PC-3 (cell line): ENCODE measurements at places on chromosomes 1 and 21. TPM values are rescaled to one million over a fixed set of nuclear protein-coding genes. Genes with fewer than 3 reads are reported as not detected.

GRCh38 chr1:223652436-223652941, 13.0 kb downstream of the CAPN8 start:
- peak; percentile 89 for DNase-seq
- H3K4me3 ChIP-seq, result no peak overlapping the region
- no peaks in the 10 kb centered on the region for H3K27me3 ChIP-seq
- peaks cover 46% of the 10 kb centered on the region for H3K4me1 ChIP-seq

The BMP8A gene
- 0.11 TPM in 1 of 2 replicates, not detected in the other for total RNA-seq

DNA sequence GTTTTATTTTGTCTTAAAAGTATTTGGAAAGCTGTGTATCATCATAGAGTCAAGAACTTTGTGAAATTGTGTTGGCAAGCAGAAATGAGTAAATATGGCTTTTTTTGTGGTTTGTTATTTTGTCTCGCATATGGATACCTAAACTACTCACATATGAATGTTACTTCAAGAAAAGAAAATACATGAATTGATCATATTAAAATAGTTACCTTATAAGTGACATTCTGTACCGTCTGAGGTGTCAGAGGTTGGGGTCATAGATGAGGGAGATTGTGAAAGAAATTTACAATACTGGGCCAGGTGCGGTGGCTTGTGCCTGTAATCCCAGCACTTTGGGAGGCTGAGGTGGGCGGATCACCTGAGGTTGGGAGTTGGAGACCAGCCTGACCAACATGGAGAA, 31.3 kb upstream of the AXDND1 start:
- no peak for DNase-seq
- no peak overlapping the region for H3K4me3 ChIP-seq

The OPRD1 gene
- not detected in 2 replicates for total RNA-seq

DNA sequence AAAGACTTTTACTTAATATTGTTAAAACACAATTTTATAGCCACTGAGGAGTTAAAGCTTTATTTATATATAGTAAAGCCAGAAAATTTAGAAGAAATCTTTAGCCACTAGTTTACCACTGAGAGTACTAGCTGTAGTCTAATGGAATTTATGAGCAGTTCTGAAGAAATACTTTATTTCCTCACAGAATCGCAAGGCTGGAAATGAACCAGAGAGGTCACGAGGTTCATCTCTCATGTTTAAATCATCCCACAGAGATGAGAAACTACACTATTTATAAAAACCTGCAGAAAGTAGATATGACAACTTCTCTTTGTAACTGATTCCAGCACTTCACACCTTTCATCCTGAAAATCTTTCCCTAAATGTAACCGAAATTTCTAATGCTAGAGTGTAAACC, 26.0 kb downstream of the ADGRL4 start:
- H3K4me1 ChIP-seq, result no peaks in the 10 kb centered on the region
- H3K27ac ChIP-seq, result no peak overlapping the region
